ENCODE measurements at places on chromosomes 1 and 21.

DNA sequence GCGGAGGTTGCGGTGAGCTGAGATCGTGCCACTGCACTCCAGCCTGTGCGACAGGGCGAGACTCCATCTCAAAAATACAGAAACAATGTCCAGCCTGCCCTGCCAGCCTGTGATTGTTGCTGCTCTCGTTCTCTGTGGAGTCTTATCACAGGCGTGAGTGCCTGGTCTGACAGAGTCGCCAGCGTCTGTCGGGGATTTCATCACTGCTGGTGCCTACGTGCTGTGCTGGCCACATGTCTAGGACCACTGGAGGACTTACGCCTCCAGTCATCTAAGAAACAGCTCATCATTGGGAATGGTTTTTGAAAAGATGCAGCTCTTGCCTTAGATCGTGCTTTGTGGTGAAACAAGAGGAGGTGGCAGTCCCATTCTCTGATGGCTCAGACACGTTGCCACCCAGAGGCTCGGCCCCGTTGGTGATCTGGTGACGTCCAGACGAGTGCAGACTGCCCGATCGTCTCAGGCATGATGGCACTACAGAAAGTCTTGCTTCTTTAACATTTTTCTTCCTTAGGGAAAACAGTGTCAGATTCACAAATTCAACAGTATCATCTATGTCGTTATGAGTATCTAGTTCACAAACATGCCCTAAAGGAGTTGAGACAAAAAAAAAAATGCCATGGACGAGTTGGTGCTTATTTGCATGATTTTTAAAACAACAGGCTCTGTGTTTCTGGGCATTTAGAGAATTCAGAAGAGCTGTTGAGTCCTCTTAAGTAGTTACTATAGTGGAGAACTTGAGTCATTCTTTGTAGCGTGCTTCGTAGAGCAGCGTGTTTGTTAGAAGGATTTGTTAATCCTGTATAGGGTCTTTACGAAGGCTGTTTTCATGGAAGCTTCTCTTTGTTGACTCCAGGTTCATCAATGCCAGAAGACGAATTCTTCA is 47.5 kb downstream of the CBS start:
- no peak for DNase-seq

GRCh38 chr21:35100349-35100811 is 51.3 kb upstream of the RUNX1 start:
- no peak for DNase-seq

GRCh38 chr1:169513208-169513607 is 27.5 kb upstream of the SLC19A2 start:
- no peak for DNase-seq

GRCh38 chr1:222736972-222737371 is at the start of gene FAM177B:
Gene FAM177B (plus strand): TSS chr1:222737202. CDS start chr1:222746546, 9,344 bp downstream.
- DNase-seq: no peak

DNA sequence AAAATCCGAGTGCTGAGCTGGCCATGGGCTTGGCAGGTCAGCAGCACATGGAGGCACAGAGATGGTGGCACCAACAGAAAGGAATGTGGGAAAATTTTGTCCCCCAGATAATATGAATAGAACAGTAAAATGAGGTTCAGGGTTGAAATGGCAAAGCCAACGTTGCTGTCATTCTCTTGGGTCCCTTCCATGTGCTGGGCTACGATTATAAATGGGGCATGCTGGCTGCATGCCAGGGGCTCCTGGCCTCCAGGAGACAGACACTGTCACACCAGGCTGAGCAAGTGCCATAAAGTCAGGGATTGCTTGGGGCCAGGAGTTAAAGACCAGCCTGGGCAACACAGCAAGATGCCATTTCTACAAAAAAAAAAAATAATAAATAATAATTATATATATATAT is 77.1 kb downstream of the TOMM20 start:
- no peak for DNase-seq

All from T-helper 9 cell (primary cell).